Central memory CD4-positive, alpha-beta T cell (primary cell): ENCODE measurements at places on chromosomes 4 and X.

DNA sequence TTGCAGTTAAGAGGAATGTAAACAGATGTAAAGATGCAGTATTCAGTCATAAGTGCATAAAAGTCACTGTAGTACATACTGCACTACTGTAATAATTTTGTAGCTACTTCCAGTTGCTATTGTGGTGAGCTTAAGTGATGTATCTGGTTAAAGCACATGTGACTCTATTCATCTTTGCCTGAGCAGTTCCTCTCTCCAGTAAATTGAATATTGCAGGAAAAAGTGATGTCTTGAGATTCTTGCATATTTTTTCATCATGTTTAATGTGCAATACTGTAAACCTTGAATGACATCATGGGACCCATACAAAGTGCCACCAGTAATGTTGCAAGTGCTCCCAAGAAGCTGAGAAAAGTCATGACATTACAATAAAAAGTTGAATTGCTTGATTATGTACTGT is 9.6 kb downstream of the UBA6 start:
- no peak for DNase-seq

- no peak for DNase-seq
Measured at GRCh38 chr4:159334461-159334860, 231.6 kb downstream of the RAPGEF2 start.

DNA sequence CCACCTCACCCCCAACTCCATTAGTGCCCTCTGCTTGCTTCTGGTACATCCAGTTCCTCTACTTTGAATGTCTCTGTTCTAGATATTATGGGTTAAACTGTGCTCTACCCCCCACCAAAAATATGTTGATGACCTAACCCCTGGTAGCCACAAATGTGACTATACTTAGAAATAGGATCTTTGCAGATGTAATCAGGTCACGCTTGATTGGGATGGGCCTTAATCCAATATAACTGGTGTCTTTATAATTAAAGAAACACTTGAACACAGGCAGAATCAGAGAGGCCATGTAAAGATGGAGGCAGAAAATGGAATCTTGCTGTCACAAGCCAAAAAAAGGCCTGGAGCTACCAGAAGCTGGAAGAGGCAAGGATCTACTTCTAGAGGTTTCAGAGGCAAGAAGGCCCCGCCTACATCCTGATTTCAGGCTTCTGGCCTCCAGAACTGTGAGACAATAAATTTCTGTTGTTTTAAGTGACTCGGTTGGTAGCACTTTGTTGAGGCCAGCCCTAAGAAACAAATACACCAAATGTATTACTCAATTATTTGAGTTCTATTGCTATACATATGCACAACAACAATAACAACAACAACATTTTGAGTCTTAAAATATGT is 220.0 kb downstream of the PPP3CA start:
- no peak for DNase-seq

- DNase-seq, result no peak
Measured at GRCh38 chr4:93431371-93431770, 397.2 kb upstream of the ATOH1 start.

DNA sequence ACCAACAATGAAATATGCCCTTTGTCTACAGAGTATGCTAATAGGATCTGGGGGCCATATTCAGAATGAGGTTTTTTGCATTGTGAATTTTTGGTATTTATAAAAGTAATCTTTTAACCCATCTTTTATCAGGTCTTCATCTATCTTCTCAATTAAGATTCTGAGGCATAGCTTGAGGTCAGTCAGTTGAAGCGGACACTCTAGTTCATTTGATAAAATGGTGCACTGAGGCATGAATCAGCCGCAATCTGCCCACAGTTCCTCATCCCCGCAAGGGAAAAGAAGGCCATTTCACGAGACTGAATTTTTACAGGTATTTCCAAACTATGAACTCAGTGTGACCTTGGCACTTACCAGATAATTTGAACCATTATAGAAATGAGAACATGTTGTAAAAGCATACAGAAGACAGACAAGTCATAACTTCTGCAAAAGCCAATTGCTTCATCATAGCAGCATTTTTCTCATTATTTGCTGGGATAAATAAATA is 19.3 kb upstream of the VCX2 start:
- no peak for DNase-seq

- no peak for DNase-seq
Measured at GRCh38 chr4:130124066-130124465, 1028.1 kb downstream of the C4orf33 start.
